ENCODE measurements at places on chromosomes 16 and 17. TPM values are rescaled to one million over a fixed set of nuclear protein-coding genes. Genes with fewer than 3 reads are reported as not detected.

CIITA gene
- 33.7 TPM for total RNA-seq

C1QTNF8 gene
- not detected for total RNA-seq

PABPN1L gene
- not detected for total RNA-seq

GRB7 gene
- total RNA-seq: not detected

MAF gene
- total RNA-seq: 56.4 TPM

FOXN1 gene
- not detected for total RNA-seq

NTN1 gene
- 0.07 TPM for total RNA-seq

SLC2A4 gene
- not detected for total RNA-seq

TBC1D3E gene
- total RNA-seq: not detected

MIEF2 gene
- 15.1 TPM for total RNA-seq

NOG gene
- 31.4 TPM for total RNA-seq

RDM1 gene
- total RNA-seq: not detected

SLC7A6OS gene
- 48.1 TPM for total RNA-seq

PRR29 gene
- total RNA-seq: not detected

HAS3 gene
- total RNA-seq: 4.2 TPM

NAA60 gene
- total RNA-seq: 63.7 TPM

CDH16 gene
- not detected for total RNA-seq

PMFBP1 gene
- 2.0 TPM for total RNA-seq

ACSM3 gene
- 10.9 TPM for total RNA-seq

GPR142 gene
- total RNA-seq: not detected

JPH3 gene
- total RNA-seq: not detected

TMEM204 gene
- total RNA-seq: 160 TPM

MEOX1 gene
- total RNA-seq: 0.98 TPM

DHRS7C gene
- total RNA-seq: not detected

TBC1D3K gene
- not detected for total RNA-seq

MYO15A gene
- total RNA-seq: 1.5 TPM

TBC1D28 gene
- total RNA-seq: not detected

MT1M gene
- not detected for total RNA-seq

NEK8 gene
- 11.8 TPM for total RNA-seq

CNTD1 gene
- not detected for total RNA-seq

CDR2 gene
- 91.4 TPM for total RNA-seq

DBF4B gene
- 7.8 TPM for total RNA-seq

PRSS22 gene
- not detected for total RNA-seq
